ENCODE measurements at places on chromosomes 1 and 21.

DNA sequence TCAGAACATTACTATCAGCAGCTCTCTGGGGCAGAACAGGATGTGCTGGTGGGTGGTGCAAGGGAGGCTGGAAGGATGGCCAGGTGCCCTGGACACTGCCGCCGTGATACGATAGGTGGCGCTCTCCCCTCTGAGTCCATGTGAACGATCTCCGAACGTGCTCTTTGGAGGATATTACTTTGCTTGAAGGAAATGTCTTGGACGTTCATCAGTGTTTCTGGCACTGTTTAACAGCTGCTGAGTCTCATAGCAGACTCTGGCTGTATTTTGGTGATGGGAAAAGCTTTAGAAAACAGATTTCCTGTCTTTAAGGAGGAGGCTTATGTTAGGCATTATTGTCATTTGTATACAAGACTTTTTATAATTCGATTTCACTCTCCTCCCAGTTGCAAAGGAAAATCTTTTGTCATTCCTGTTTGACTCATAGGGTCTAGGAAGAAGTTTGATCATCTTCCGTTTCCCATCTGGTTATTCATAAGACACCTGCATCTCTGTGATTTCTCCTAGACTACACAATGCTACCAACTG, 386.2 kb upstream of the ADGRL2 start:
- peak; percentile 7 for DNase-seq

DNA sequence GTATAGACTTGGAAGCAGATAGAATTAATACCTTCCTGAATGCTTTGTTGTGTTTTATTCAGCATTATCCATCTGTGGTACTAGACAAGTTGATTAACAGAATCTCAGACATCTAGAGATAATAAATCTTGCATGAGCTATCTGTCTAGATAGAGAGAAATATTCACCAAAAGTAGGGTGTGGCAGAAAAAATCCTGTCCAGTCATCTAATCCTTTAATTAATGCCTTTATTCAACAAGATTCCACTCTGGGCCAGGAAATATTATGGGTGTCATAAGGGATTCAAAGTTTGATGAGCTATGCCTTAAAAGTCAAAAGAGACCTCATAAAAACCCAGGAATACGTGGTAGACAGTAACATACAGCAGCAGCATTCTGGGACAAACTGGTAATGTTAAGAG, 601.2 kb downstream of the LMO4 start:
- no peak for DNase-seq

- no peak for DNase-seq
Observed at GRCh38 chr1:222592171-222592570, 2.4 kb upstream of the TAF1A start.

DNA sequence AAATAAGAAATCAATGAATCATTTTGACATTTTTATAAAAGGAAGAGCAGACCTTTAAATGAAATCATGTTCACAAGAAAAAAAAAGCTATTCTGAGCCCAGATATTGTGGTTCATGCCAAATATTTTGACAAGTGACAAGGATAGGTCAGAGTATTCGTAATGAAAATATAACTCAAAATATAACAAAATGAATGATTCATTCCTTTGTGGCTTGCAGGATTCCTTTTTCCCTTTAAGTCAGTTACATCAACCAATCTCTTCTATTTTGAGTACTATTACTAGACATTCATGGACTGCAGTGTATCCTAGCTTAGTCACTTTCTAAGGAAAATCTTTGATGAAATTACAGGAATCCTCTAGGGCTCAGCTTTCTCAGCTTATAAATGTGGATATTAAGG, 188.7 kb downstream of the COL11A1 start:
- no peak for DNase-seq

- no peak for DNase-seq
Observed at GRCh38 chr1:87913361-87913760, 584.7 kb downstream of the LMO4 start.

GRCh38 chr21:34850166-34850690, 181.4 kb downstream of the CLIC6 start:
- no peak for DNase-seq

DNA sequence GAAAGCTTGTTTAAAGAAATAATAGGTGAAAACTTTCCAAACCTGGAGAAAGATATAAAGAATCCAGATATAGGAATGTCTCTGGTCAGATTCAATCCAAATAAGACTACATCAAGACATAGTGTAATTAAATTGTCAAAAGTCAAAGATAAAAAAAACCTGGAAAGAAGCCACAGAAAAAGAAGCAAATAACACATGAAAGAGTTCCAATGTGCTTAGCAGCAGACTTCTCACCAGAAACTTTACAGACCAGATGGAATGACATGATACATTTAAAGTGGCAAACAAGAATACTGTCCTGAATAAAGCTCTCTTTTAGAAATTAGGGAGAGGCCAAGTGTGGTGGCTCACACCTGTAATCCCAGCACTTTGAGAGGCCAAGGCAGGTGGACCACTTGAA, 1039.9 kb downstream of the KCNT2 start:
- no peak for DNase-seq

DNA sequence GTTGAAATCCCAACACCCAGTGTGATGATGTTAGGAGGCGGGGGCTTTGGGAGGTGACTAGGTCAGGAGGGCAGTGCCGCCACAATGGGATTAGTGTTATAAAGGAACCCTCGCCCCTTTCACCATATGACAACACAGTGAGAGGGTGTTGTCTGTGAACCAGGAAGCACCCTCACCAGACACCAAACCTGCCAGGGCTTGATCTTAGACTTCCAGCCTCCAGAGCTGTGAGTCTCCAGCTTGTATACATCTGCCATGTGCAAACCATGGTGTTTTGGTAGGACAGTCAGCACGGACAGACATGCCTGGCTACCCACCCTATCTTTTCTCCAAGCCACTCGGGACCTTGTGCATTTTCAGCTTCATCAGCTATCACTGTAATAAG, 4.0 kb downstream of the TRIM11 start:
- DNase-seq, result no peak

- no peak for DNase-seq
Observed at GRCh38 chr1:197180252-197180878, 33.9 kb upstream of the ASPM start.

DNA sequence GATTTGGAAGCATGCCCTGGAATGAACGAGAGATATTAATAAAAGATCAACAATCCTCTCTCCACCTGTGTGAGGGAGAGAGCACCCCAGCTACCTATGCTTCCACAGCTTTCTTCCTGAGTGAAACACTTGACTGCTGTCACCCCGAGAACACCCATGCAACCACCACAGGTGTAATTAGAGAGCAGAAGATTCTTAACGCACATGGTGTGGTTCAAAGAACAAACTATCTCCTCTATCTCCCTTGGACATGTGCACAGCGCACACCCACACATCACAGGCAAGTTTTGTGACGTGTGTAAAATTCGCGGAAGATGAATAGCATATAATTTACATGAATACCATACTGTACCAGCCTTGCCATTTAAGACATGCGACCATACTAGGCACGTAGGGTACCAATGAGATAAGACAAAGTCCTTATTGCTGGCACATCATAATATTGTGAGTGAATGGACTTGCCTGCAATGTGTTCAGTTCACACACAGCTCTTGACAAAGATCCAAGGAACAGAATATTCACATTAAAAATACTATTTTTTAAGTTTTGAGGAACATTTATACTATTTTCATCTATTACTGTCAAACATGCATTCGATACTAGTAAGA, 11.6 kb downstream of the ERRFI1 start:
- DNase-seq, result no peak

DNA sequence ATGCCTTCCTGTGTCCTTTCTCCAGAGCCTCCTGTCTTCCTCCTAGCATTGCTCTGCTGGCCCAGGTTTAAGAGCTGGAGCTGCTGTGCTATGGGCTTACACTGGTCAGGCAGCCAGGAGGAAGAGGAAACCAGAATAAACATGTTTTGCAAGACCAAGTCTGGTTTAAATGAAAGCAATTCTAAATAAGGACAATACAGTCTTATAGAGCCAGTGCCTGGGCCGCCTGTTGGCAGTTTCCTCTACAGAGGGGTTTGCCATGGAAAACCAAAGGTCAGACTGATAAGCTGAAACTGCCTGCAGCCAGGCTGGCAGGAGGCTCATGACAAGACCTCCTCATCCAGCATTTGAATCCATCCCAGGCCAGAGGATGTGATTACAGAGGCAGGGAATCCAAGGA, 92.9 kb upstream of the FGGY start:
- DNase-seq, result no peak

DNA sequence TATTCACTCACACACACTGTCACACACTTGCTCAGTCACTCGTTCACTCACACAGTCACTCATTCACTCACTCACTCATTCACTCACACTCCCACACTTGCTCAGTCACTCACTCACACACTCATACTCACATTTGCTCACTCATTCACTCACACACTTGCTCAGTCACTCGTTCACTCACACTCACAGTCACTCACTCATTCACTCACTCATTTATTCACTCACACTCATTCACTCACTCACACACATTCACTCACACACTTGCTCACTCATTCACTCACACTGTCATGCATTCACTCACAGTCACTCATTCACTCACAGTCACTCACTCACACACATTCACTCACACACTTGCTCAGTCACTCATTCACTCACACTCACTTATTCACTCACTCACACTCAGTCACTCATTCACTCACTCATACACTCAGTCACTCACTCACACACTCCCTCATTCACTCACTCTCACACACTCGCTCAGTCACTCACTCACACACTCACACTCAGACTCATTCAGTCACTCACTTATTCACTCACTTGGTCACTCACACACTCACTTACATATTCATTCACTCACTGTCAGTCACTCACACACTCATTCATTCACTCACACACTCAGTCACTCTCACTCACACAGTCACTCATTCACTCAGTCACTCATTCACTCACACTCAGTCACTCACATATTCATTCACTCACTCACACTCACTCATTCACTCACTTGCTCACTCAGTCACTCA, 167.0 kb upstream of the C1orf174 start:
- DNase-seq, result no peak

DNA sequence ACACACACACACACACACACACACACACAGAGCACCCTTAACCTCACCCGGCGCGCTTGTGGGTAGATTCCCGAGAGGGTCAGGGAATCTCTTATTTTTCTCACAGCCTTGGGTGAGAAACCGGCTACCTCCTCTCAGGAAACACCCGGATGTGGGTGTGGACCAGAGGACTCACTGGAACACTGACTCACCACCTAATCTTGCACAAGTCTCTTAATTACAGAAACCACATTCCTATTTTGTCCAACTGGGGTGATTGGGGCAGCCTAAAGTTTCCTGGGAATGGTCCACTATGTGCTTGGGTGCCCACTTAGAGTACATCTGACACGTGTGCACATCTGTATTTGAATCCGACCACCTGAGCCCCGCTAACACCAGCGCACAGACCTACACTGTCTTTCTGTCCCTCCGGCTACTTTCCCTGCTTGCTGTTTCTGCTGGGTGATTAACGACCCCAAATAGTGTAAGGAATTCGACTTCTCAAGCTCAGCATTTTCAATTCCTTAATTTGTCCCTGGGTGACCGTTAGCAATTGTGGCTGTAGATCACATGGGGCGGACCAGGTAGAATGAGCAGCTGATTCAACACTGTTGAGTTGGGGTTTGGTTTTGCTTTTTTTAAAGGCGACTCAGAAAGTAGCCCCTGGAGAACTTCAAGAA, 14.0 kb upstream of the TBX15 start:
- DNase-seq, result no peak

GRCh38 chr1:162854245-162854882, 6.6 kb downstream of the CCDC190 start:
- peak; percentile 32 for DNase-seq

GRCh38 chr1:245550720-245551043, 395.9 kb downstream of the KIF26B start:
- no peak for DNase-seq

- DNase-seq, result no peak
Observed at GRCh38 chr1:171805395-171806115, 24.1 kb downstream of the METTL13 start.

GRCh38 chr1:38991638-38992411, 749 bp downstream of the AKIRIN1 start:
- no peak for DNase-seq

DNA sequence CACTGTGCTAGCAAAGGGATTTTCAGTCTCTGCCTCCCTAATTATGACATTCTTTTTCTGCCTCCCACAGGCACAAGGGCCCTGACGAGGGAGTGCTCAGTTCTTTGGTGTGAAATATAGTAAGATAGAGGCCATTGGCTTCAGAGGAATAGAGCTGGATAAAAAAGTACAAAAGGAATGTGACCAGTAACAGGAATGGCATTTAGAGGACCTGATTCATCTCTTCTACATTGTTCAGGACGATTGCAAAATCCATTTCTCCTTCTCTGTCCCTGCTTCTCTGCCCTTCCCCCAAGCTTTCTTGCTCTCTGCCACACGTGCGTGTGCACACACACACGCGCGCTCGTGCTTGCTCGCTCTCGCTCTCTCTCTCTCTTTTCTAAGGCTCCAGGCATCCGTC, 668.2 kb downstream of the KIF26B start:
- no peak for DNase-seq

DNA sequence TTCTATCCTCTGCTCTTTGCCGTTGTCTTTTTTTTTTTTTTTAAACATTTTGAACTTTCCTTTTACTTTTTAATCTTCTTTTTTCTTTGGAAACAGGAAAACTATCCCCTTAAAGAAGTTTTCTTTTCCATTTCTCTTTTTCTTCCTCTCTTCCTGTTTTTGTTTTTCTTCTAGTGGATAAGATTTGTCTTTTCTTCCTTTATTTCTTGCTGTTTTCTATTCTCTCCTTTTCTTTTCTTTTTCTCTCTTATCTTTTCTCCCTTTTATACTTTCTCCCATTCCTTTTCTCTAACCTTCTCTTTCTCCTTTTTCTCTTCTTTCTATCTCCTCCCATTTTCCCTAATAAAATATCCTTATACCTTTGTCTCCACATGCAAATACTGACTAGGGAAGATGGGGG, 46.2 kb downstream of the PEX14 start:
- no peak for DNase-seq

DNA sequence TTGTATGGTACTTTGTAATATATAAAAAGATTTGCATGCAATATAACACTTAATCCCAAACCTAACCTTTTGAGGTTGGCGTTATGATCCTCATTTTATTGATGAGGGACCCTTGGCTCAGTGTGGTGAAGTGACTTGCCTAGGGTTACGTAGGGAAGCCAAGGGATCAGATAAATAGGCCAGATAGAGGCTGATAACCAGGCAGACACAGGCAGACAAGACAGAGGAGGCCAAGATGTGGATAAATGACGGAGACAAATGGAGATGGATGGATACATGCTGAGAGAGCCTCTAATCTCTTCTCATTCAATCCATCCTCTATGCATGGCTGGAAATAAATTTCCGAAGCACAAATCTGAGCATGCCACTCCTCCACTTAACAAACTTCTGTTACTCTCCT, 136.9 kb upstream of the SPATA6 start:
- no peak for DNase-seq

DNA sequence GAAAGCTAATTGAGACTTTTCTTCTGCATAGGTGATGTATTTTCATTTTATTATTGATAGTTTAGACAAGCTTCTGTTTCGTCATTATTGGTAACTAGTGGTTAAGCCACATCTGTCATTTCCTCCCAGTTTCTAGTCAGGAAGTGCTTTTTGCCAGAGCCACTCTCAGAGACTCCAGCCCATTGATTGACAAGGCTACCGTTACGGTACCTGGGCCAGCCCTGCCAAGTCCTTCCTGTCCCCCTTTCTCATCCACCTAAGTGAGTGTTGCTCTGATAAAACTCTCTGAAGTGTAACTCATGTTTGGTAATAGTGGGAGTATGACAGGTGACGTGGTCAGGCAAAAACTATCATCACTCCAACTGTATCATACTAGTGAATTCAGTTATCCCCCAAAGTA, 29.6 kb upstream of the AGL start:
- DNase-seq, result peak; percentile 53

- no peak for DNase-seq
Observed at GRCh38 chr1:87279966-87280535, 48.6 kb upstream of the LMO4 start.

Measured in stimulated activated CD4-positive, alpha-beta T cell treated with anti-CD3 and anti-CD28 coated beads, Interleukin-1b, Interleukin-23, amount 100 ng/mL, for 48 hours (primary cell).